ENCODE measurements at places on chromosomes 7 and 10. TPM values are rescaled to one million over a fixed set of nuclear protein-coding genes. Genes with fewer than 3 reads are reported as not detected.

Gene FAM241B
- 0.13 TPM for total RNA-seq

Gene ZSCAN25
- total RNA-seq, result 12.4 TPM

Gene OLAH
- total RNA-seq, result not detected

Gene STAG3
- total RNA-seq, result 3.3 TPM

Gene MSMB
- not detected for total RNA-seq

Gene PIP
- not detected for total RNA-seq

Gene CUZD1
- total RNA-seq, result 2.1 TPM

Gene CABCOCO1
- total RNA-seq, result 0.07 TPM

Gene RBP3
- not detected for total RNA-seq

Gene MLXIPL
- total RNA-seq, result not detected

Gene VSTM4
- 0.27 TPM for total RNA-seq

Gene TAS2R41
- not detected for total RNA-seq

Gene BAIAP2L1
- 0.27 TPM for total RNA-seq

Gene CCDC172
- not detected for total RNA-seq

Gene SPDYE9
- not detected for total RNA-seq

Gene CPA1
- not detected for total RNA-seq

Gene LIPN
- total RNA-seq, result not detected

Gene SH2D4B
- under 0.01 TPM for total RNA-seq

Gene SPDYE16
- not detected for total RNA-seq

Gene COPG2
- 23.5 TPM for total RNA-seq

Gene KLF14
- total RNA-seq, result not detected

Gene UBN2
- 11.3 TPM for total RNA-seq

Gene OR2A1
- total RNA-seq, result not detected

Gene ASL
- 43.9 TPM for total RNA-seq

Gene SPDYE17
- not detected for total RNA-seq

Gene SRGN
- total RNA-seq, result 1,513 TPM

Gene DNAJC12
- total RNA-seq, result 0.53 TPM

Gene LRIT1
- total RNA-seq, result not detected

Gene ADCY1
- total RNA-seq, result 0.40 TPM

Gene AKR1C2
- 2.0 TPM for total RNA-seq

Gene AGBL3
- total RNA-seq, result 2.9 TPM

Gene PARD3
- total RNA-seq, result 56.2 TPM

Gene MRC1
- total RNA-seq, result 16.2 TPM

Gene PTN
- total RNA-seq, result 0.27 TPM

Gene ICA1
- total RNA-seq, result 45.6 TPM

Gene ASZ1
- total RNA-seq, result not detected

Gene SMO
- total RNA-seq, result 3.1 TPM

Gene SPDYE2B
- total RNA-seq, result not detected

Gene TMEM184A
- total RNA-seq, result not detected

Gene NFE2L3
- 58.8 TPM for total RNA-seq

Gene NOM1
- total RNA-seq, result 30.9 TPM

Gene ADCYAP1R1
- total RNA-seq, result 0.93 TPM

Gene GJD4
- total RNA-seq, result not detected

Gene CLEC5A
- not detected for total RNA-seq

Gene AQP1
- total RNA-seq, result 4.9 TPM

Gene ANKIB1
- 67.3 TPM for total RNA-seq

Gene VAX1
- total RNA-seq, result not detected

Gene SEPTIN7
- 299 TPM for total RNA-seq

Gene THSD7A
- total RNA-seq, result 24.7 TPM

Gene PRLHR
- total RNA-seq, result not detected

Gene UPK3BL2
- 0.80 TPM for total RNA-seq

Gene FAM25G
- total RNA-seq, result not detected

Gene TRPV5
- not detected for total RNA-seq

Measured in thoracic aorta endothelial cell (primary cell).